ENCODE measurements at places on chromosomes 13 and 19.
A peak's percentile ranks its signal among the peaks of the same experiment; 100 is the strongest.

GRCh38 chr19:35642798-35643254 is 1.3 kb downstream of the ETV2 start:
- no peak for DNase-seq

DNA sequence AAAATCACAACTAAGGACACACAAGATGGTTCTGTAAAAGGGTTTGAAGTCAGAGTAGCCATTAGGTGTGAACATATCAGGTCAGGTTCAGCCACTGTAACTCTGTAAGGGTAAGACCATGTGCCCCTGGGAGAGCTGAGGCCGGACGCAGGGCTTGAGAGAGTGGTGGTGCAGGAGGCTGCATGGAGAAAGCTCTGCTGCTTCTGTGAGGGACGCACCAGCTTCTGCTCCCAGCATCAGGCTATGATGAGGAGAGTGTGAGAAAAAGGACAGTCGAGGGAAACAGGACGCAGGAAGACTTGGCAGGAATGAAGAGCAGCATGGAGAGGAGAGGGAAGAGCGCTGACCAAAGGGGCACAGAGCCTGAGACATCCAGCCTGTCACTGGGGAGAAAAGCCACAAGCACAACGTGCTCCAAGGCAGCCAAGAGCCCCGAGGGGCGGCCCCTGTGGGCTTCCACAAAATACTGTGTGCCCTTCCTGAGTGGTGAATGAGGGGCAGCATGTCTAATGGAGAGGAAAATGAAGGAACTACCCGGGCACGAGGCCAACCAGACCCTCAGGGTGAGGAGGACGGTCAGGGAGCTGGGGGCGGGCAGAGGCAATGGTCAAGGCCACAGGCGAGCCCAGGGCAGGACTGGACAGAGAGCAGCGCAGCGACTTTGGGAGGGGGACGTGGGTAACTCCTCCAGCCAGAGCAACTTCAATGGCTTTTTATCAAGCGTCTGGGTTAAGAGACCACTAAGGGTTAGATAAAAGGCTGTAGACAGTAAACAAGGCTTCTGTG is 107.7 kb downstream of the COL4A1 start:
- no peak for DNase-seq

DNA sequence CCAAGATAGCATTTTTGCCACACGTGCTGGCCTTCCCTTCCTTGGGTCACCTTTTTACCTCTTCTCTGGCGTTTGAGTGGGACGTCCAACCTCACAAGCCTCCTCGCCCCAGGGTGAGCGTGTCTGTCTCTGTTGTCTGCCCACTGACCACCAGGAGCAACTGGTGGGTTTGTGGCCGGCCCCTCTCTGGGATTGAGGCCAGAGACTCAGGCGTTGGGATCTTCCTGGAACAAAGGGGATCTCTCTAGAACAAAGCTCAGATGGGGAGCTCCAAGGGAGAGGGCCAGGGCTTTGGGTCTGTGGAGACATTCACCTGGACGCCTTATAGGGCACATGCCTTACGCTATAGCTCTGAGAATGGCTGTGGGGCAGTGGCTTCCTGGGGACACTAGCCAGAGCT is 17.4 kb downstream of the COMP start:
- no peak for DNase-seq

DNA sequence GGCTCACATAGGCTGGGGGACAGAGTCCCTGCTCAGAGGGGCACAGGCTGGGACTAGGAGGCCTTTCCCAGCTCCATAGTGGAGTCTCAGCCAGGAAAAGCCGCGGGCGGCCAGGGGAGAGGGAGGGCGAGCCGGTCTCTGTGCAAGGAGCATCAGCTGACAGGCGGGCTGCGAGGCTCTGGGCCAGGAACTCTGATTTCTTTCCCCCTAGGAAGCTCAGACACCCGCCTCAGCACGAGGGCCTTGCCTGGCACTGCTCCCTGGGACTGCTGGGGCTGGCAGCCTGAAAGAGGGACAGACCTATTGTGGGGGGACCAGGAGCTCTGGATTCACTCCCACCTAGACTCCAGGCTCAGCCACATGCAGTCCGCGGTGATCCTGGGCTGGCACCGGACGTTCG is 2.2 kb upstream of the PLK5 start:
- no peak for DNase-seq

DNA sequence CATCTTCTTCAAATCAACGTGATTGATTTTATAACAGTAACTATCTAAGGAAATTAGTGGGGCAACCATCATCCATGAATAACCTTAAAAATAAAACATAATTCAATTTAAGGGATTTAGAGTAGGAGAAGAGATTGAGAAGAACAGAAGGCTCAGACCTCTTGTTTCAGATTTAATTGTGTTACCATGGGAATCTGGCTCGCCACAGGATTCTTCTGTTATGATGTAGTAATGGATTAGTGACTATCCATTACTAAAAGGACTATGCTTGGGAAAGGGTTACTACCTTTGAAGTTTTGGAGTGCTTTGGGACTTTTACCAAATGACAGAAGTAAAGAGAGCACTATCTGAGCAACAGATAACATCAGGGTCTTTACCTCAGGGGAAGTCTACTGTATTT is 13.2 kb downstream of the FREM2 start:
- DNase-seq: no peak

- DNase-seq: peak; percentile 69
Observed at GRCh38 chr19:9865732-9866501, 30.8 kb downstream of the PIN1 start.

DNA sequence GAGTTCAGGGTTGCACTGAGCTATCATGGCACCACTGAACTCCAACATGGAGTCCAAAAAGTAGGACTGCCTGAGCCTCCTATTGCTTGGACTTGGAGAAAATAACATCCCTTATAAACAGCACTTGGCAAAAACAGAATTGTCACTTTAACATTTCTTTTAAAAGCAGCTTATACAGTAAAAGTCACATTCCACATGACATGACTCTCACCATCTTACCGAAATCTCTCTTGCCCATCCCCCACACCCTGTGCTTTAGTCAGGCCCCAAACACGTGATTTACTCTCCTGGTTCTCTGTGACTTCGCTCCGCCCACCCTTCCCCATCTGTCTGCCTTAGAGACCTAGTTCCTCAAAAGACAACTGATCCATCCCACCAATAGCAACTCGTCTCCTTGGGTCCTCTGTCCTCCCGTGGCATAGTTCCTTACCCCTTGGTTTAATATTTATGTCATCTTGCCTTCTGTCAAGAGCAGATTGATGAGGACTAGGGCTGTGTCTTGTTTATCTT is 4.6 kb downstream of the SAFB start:
- DNase-seq: peak; percentile 17

DNA sequence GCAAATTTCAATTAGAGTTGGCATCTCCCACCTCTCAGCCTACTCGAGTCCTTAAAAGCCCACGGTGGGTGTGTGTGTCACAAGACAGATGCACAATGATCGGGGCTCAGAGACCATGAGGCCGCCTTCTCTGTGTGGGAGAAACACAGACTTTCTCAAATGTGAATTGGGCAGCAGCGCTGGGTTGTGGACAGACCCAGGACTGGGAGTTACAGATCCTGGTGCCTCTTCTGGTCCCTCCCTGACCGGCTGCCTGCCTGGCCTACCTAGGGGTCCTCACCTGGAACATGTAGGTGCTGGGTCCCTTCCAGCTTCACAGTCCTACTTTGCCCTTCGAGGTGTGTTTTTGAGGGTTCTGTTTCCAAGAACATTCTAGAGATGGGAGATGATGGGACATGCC is 4.9 kb downstream of the CEACAM8 start:
- no peak for DNase-seq

DNA sequence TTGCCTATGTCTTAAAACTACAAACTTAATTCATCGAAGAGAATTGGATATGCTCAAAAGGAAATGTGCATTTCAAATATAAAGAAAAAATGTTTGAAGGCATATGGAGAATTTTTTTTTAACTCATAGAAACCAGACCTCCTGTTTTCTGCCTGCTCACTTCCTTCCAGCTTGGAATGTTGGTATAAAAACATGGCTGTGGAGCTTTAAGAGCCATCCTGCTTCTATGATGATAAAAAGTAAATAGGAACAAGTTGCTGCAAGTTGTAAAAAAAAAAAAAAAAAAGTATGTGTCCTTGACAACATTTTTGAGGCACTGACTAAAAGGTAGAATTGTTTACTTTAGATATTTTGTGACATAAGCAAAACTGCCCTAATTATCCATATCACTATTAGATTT is 1230.7 kb downstream of the PCDH9 start:
- no peak for DNase-seq

DNA sequence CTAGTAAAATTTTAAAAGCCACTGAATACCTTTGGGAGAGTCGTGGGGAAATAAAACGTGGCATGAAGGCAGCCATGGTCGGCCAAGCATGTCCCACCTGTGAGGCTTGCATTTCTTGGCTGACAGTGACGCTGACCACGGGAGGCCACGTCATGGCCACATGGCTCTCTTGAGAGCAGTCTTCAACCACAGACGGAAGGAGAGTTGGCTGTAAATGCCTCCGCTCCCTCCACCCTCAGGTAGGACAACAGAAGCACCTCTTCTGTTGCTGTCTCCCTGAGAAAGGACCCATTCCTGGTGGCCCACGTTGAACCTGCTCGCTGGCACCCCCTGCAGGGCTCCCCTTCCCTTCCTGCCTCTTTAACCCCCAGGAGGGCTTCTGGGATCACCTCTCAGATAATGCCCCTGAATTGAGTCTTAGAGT is 10.6 kb upstream of the LRRC25 start:
- DNase-seq: no peak

- DNase-seq: no peak
Observed at GRCh38 chr19:35204799-35205732, 23.5 kb downstream of the FAM187B start.

GRCh38 chr19:40512473-40513344 is 45.9 kb downstream of the SPTBN4 start:
- DNase-seq: no peak

DNA sequence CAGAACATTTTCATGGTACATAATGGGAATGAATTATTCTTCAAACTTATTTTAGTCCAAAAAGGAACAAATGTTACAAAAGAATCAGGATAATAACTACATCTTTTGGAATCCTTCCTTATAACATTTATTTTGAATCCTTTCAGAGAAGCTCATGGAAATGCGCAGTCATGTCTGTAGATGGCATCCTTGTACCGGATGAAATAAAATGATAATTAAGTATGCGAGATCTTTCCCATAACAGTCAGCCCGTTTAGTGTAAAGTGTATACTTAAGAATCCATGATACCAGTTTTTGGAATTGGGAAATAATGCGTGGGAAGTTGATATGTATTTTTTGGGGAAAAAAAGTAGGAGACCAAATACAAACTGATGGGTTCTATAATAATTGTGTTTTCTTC is 418.8 kb downstream of the GPC5 start:
- peak; percentile 16 for DNase-seq

DNA sequence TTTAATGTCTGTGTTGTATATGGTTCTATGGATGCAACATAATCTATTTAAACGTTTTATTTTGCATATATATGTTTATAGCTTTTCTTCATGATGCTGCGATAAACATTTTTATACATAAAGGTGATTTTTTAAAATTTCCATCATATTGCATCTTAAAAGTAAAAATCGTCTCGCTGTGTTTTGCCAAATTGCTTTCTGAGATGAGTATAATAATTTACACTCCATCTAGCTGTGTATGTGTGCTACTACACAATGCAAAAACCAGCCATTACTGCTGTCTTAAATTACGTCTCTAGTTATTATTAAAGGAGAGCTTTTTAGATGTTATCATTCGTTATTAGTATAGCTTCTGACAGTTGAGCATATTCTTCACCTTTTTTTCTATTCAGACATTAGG is 37.2 kb downstream of the METTL21C start:
- DNase-seq: no peak

DNA sequence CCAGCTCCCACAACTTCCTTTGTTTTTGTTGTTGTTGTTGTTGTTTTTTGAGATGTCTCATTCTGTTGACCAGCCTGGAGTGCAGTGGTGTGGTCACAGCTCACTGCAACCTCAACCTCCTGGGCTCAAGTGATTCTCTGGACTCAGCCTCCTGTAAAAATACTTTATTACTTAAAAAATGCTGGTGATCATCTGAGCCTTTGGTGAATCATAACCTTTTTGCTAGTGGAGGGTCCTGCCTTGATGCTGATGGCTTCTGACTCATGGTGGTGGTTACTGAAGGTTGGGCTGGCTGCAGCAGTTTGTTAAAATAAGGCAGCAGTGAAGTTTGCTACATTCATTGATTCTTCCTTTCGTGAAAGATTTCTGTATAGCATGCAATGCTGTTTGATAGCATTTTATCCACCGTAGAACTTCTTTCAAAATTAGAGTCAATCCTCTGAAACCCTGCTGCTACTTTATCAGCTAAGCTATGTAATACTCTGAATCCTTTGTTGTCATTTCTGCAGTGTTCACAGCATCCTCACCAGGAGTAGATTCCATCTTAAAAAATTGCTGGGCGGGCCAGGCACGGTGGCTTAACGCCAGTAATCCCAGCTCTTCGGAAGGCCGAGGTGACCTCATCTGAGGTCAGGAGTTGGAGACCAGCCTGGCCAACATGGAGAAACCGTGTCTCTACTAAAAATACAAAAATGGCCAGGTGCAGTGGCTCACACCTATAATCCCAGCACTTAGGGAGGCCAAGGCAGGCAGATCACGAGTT is 18.0 kb downstream of the ARHGAP35 start:
- DNase-seq: no peak

DNA sequence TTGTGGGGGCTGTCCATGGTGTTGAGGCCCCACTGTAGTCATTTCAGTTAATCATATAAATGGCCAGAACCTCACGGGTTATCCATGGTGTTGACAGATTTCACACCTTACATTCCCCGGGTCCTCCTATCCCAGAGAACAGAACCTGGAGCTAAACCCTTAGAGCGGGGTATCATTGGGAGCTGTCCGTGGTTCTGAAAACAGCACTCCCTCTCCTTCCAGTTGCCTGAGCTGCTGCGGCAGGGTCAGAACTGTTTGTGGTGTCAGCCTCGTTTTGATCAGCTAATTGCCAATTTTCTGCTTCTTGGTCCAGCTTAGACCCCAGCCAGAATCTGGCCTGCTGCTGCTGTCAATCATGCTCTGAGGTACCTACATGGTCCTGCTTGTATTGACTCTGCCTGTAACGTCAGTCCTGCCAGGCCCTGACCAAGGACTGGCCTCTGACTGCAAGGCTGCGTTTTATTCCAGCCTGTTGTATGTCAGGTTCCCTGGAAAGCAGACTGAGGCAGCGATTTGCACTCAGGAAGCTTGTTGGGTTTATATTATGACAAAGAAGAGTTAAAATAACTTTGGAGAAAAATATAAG is 55.8 kb upstream of the KCTD15 start:
- no peak for DNase-seq

- DNase-seq: peak; percentile 84
Observed at GRCh38 chr19:53945441-53945840, 17.3 kb upstream of the CACNG8 start.

DNA sequence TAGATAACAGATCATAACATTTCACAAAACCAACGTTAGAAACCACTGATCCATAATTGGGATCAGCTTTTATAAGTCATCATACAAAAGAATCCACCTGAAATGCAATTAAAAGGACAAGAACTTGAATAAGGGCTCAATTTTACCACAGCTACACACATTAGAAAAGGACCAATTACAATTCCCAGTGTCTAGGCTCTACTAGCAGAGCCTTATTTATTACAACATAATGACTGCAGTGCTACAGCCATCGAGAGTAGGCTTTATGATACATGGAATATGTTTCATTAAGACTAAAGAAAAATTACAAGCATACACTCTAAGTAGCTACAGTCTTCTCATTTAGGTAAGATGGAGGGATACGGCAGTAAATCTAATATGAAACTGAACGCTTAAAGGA is 2.9 kb downstream of the RBM26 start:
- DNase-seq: no peak

GRCh38 chr19:21765151-21765550 is 2.2 kb downstream of the ZNF100 start:
- DNase-seq: no peak

- no peak for DNase-seq
Observed at GRCh38 chr13:62629618-62630017, 1214.0 kb upstream of the PCDH20 start.

GRCh38 chr19:5032101-5032967 is 63.4 kb downstream of the KDM4B start:
- DNase-seq: no peak
